ENCODE measurements at places on chromosomes 16 and 17.

DNA sequence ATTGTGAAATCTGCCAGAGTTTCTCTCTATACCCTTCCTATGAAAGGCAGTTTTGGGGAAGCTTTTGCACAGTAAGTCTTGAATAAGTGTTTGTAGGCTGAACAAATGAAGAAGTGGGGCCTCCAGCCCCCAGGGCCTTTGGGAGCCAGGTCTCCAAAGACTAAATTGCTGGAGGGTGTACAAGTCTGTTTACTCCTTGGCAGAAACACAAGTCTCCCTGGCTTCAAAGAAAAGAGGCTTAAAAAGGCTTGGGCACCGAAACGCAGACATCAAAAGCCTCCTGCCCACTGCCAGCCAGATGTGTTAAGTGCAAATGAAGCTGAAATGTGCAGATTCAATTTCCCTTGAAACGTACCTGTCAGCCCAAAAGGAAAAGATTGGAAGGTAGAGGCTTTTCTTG lies 146.3 kb downstream of the TMEM132E start:
- DNase-seq, result no peak

GRCh38 chr16:84720177-84720579 lies 20.4 kb downstream of the USP10 start:
- DNase-seq, result peak; percentile 50

DNA sequence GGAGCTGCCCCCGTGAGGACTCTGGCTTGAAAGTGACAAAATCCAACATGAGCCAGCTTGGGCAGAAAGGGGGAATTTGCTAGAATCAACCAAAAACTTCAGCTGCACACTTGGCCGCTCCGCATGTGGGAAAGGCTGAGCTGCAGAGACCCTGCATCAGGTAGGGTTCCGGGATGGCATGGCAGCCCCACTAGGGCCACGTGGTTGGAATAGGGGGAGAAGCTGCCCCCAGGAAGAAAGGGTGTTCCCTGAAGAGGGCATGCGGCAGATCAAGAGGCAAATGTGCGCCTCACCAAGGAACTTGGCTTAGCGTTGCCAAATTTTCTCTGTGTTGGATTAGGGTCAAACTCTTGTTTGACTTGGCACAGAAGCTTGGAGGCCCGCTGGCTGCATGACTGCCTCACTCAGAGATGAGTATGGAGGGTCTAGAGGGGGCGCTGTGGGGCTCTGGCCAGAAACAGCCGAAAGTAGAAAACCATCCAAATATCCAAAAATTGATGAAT lies 29.2 kb upstream of the WFIKKN2 start:
- DNase-seq, result no peak

GRCh38 chr17:1109606-1110540 lies 69.9 kb downstream of the ABR start:
- no peak for DNase-seq

- no peak for DNase-seq
Measured at GRCh38 chr17:78128551-78129350, at the start of gene TMC6. TSS of gene TMC6 (minus strand) at chr17:78128755. CDS start at chr17:78126832, 1,923 bp downstream.

DNA sequence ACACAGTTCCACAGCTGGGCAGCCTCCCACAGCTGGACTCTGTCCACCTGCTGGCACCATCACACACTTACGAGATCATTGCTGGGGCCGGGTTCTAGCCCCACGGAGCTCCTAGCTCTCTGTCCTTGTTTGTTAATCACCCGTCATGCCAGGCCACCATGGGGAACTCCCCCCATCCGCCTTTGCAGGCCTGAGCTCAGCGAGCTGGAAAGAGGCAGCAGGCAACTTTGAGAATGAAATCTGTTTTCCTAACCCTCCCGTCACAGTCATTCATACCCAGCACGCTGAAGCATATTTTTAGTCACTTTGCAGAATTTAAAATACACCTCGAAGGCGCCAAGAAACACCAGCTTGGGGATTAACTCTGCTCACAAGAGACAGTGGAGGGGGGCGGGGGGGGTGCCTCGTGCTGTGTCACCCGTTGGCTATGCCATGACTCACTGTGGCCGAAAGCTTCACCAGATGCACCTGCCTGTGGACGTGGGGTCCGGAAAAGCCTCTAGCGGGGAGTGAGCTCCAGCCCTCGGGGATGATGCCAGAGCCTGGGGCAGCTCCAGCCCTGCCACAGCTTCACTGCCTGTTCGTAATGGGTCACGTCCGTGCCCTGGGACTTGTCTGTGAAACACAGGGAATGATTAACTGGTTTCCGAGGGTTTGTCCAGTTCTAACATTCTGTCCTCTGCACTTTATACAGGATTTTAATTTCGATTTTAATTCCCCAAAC lies 1.4 kb upstream of the SPNS2 start:
- DNase-seq, result no peak

DNA sequence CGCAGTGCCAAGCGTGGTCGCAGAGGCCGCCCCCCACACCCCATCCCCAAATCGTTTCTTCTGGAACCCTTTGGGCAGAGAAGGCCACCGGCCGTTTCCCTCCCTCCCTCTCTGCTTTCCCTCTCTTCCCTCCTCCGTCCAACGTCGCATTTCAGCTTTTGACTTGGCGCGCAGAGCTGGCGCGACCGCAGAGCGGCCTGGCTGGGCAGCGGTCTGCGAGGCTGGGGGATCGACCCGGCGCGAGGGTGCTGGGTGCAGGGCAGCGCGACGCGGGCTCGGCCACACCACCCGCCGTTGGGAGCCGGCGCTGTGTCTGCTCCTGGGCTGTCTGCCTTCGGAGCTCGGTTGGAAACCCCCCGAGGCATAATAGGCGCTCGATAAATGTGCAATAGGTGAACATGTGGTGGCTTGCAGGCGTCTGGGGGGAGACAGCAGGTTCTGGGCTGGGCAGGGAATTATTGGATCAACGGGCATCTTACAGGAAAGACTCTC lies 2.8 kb upstream of the NTN3 start:
- no peak for DNase-seq

GRCh38 chr16:73213732-73214455 lies 166.0 kb upstream of the ZFHX3 start:
- peak; percentile 12 for DNase-seq

- no peak for DNase-seq
Measured at GRCh38 chr16:31079342-31079944, 5.2 kb downstream of the ZNF646 start.

- DNase-seq, result peak; percentile 60
Measured at GRCh38 chr16:31118223-31119155, 1.0 kb downstream of the KAT8 start.

GRCh38 chr16:67100569-67101310 lies 9.0 kb upstream of the PHAF1 start:
- DNase-seq, result no peak

GRCh38 chr17:3911271-3912053 lies 4.8 kb downstream of the P2RX1 start:
- DNase-seq, result no peak

DNA sequence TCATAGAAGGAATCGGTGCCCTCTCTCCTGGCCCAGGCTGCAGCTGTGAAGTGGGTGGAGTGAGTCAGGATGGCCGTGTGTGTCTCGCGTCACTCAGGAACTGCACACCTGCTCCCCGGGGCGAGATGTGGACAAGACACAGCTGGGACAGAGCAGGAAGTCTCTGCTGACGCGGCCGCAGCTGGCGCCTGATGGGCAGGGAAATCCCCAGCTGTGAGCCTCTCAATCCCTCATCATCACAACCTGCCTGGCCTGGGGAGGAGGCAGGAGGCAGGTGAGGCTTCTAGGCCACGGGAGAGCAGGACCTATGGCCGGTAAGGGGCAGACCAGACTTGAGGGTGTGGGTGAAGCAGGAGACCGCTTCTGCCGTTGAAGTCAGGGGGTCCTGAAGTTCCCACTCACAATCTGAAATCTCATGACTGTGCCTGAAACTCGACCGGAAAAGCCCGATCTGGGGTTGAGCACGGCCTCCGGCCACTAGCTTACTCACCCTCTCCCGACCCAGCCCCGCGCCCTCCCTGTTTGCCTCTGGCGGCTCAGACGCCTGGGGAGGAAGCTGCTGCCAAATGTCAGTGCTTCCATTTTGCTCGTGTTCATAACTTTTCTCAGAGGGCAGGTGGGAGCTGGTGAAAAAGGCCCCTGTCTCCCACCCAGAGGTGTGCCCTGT lies 1.1 kb upstream of the TRPV3 start:
- DNase-seq, result no peak

GRCh38 chr17:30321314-30321713 lies 12.5 kb downstream of the TMIGD1 start:
- DNase-seq, result no peak

DNA sequence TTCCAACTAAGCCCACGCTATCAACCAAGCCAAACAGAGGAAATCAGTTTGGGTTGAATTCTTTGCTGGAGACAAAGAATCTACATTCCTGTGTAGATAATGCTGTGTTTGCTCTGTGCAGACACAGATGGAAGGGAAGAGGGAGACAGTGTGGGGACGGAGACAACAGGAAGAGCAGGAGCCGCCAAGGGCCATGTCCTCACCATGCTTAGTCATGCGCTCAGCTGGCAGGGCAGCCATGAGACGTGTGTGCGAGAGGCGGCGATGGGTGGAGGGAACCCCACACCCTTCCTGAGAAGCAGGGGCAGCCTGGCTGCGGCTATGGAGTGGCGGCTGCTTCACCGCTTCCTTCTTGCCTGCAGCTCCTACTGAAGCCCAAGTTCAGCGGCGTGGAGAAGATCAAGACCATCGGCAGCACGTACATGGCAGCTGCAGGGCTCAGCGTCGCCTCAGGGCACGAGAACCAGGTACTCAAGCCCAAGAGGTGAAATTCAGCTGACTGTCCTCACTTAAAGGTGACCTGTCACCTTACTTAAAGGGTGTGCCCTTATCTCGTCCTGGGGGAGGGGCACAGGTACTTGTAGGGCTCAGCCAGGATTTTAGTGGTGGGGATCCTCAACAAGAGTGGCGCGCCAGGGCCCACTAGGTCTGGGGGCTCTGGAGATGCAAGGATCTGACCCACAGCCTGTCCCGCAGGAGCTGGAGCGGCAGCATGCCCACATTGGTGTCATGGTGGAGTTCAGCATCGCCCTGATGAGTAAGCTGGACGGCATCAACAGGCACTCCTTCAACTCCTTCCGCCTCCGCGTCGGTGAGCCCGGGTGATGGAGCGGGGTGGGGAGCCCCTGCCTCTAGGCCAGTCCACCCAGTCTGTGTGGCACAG lies 47.5 kb downstream of the ADCY7 start:
- peak; percentile 65 for DNase-seq

Measured in GM04504 (cell line).